Esophagus mucosa (tissue), 1 donor: ENCODE measurements at places on chromosomes 5 and 9.

DNA sequence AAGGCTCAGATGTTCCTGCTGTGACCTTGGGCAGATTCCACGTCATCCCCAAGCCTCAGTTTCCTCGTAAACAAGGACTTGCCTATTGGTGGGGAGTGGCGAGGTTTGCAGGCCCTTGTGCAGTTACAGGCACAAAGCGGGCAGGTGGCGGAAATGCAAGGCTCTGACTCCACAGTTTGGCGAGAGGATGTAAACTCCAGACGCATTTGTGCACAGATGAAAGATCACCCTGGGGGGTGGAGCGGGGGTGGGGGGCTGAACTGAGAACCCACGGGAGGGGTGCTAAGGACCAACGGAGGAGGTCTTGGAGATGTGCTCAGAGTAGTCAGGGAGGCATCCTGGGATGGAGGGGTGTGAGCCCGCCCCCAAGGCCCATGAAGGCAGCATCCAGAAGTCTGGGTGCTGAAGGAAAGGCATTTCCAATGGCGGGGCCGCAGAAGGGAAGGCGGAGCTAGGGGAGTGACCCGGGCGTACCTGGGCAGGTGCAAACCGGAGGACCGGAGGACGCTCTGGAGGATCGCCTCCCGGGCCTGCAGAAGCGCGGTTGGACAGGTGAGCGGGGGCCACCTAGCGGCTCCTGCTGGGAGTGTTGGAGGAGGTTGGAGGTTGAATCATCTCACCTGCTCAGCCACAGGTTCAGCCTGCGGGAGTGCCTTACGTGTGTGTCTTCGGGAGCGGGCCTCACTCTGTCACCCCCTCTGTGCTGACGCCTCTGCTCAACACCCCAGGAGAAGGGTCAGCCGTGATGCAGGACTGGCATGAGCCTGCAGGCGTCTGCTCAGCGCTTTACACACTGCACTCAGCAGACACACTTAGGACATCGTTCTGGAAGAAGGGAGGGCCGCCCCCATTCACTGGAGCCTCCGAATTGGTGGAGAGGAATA is 1.9 kb upstream of the FIBCD1 start:
- peak; percentile 92 for ATAC-seq

DNA sequence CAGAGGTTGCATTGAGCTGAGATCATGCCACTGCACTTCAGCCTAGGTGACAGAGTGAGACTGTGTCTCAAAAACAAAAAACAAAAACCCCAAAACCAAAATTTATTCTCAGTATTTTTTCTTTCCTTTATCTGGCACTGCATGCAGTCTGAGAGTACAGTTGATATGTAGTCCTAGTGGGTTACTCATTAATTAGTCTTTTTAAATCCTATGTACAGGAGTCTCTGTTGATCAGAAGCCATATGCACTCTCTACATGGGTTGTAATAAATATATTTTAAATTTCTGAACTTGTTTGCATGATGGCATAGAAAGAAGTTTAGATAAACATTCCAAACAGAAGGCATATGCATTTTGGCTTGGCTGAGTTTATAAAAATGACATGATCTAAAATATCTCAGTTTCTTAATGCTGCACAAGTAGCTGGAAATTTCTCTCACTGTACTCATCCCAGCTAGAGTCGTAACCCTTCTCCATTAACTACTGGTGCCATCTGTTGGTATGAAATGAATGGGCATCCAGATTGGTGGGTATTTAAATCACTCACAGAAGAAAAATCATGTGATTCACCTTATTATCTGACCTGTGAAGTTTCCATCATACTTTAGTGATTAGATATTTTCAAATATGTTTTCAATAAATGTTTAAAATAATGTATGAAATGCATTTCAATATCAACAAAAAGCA is 284.8 kb downstream of the CTNND2 start:
- ATAC-seq, result no peak

GRCh38 chr5:180179442-180180420 is 29.3 kb downstream of the RASGEF1C start:
- no peak for ATAC-seq

DNA sequence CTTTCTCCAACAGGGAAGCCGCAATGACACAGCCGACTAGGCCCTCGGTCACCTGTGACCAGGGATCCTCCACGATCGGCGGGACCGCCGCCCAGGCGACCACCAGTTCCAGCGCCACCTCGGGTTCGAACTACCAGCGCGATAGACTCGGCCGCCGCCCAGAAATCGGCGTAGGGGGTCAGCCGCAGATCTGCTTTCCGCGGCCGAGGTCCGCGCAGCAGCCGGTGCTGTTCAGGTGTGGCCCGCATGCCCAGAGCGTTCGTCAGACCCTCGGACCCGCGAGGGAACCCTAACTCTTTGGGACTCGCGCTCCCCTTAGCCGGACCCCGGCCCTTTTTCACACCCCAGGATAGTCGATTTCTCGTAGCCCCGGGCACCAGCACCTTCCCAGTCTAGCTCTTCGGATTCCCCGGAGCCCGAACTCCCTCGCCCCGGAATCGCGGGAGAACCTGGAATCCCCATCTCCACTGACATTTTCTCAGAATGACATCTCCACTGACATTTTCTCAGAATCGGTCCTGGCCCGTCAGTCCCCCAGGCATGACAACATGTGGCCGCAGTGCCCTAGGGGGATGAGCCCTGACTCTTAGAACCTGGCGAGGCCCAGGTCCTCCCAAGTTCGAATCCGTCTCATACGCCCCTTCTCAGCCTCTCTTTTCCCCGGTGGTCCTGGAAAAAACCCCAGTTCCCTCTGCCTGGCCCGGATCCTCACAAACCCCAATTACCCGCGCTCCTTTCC is 428 bp downstream of the C5orf52 start:
- ATAC-seq, result no peak

DNA sequence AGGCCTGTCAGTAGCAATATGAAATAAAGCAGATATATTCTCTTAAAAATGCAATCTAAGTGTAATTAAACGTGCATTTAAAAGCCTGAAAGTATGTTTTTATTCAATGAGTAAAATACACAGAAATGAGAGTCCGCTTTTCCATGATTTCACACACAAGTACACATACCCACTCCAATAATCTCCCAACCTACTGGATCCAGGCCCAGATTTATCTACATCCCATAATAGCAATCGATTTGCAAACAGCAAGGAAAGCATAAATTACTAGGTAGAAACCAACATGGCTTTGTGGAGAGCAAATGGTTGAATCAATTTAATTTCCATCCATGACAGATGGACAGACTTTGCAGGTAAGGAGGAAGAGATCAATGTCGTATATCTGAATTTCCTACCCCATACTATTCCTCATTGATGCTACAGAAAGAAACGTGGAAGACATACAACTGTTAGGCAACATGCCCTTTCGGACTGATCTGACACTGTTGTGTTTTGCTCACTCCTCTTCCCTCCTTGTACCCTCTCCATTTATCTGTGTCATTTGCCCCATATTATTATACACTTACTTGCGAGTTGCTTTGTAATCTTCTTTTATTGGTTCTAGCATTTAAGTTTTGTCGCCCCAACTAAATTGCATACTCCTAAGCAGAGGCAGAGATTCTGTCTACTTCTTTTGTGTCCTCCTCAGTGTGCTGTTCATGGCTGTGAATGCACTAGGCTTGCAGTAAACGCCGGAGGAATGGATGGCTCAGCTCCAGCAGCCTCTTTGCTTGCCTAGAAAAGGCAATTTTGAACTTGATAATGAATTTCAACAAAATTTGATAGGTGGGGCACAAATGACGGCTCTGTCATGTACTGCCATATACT is 133.6 kb downstream of the NFIB start:
- ATAC-seq, result peak; percentile 17

- no peak for ATAC-seq
Observed at GRCh38 chr9:130986356-130986965, 22.5 kb upstream of the LAMC3 start.

- ATAC-seq, result no peak
Observed at GRCh38 chr5:33530183-33531036, 89.6 kb downstream of the TARS1 start.

DNA sequence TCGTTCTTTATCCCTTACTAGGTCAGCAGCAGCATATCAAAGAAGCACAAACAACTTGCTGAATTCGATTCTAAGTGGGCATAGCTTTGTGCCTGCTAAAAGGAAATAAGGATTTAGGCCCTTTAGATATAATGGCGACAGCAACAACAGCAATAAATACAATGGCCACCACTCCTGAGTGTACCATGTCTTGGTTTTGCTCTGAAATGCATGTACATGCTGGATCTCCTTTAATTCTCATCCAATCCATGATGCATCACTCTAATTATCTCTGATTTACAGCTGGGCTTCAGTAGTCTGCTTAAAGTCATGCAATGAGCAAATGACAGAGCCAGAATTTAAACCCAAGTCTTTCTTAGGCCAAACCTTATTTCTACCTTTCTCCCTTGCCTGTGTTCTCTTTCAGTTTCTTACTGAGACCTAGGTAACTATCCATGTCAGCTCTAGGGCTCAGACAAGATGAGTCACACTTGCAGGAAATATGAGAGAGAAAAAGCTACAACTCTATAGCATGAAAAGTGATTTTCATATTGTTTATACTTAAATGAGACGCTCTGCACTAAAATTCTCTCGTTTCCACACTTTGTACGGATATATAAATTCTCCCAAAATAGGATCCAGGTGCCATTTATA is 111.8 kb downstream of the HMHB1 start:
- ATAC-seq, result peak; percentile 76

- ATAC-seq, result no peak
Observed at GRCh38 chr5:132873119-132873929, at the start of gene LEAP2. Gene LEAP2 (plus strand): TSS chr5:132873668. CDS start chr5:132873695, 27 bp downstream.

GRCh38 chr5:142545650-142546322 is 140.1 kb downstream of the FGF1 start:
- no peak for ATAC-seq

- ATAC-seq, result peak; percentile 21
Observed at GRCh38 chr5:139690064-139690802, 42.1 kb downstream of the CXXC5 start.

GRCh38 chr9:90394871-90395270 is 247.8 kb downstream of the DIRAS2 start:
- no peak for ATAC-seq

GRCh38 chr5:169997798-169998197 is 17.5 kb upstream of the INSYN2B start:
- no peak for ATAC-seq

DNA sequence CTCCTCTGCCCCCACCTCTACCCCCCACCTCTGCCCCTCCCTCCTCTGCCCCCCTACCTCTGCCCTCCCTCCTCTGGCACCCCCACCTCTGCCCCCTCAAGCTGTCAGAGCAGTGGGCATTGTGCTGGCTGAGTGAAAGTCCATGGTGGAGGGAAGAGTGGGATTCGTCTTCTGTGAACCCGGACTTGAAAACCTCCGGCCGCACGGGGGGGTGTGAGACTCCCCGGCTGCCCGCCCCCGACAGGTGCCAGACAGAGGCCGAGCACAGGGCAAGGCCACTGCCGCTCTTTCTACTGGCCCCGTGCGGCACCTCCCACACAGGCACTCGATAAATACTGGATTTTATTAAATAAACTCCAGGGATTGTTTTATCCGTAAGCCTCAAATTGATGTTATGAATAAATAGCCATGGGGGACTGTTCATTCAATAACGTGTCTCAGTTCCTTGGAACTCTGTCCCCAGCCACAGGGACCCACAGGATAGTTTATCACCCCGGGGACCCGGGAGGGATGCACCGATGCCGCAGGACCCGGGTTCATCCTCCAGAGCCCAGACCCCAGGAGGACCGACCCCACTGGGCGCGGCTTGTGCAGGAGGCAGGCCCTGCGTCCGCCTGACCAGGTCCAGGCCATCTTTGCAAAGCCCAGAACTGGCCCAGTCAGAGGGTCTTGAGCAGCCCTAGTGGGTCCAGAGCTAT is 2.6 kb upstream of the QRFP start:
- no peak for ATAC-seq

GRCh38 chr5:41788941-41789368 is 81.3 kb downstream of the OXCT1 start:
- no peak for ATAC-seq

GRCh38 chr9:134333874-134334581 is 7.8 kb downstream of the RXRA start:
- no peak for ATAC-seq

- ATAC-seq, result no peak
Observed at GRCh38 chr5:168818558-168818957, 239.4 kb upstream of the PANK3 start.

DNA sequence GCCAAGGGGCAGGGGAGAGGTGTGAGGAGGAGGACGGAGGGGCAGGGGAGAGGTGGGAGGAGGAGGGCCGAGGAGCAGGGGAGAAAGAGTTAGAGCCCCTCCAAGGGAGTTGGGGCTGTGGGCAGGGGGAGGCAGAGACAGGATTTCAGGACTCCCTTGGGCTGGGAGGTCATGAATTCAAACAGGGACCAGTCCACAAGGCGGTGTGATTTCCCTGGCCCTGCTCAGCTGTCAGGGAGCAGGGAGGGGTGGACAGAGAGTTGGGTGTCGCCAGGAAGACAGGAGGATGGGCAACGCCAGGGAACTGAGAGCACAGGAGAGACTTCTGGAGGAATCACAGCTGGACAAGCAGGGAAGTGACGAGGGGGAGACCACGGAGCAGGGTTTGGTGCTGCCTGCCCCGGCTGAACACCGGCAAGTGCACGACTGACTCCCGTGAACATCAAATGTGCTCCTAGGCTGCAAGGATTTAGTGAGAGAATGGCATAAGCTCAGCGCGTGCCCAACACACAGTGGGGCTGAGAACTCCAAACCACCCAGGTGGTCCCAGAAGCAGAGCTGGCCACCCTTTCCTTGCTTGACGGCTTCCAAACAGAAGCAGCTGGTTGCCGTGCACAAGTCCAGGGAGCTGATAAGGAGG is 17.8 kb upstream of the OLFM1 start:
- no peak for ATAC-seq

GRCh38 chr5:177985430-177986040 is 10.5 kb downstream of the PROP1 start:
- no peak for ATAC-seq

- ATAC-seq, result no peak
Observed at GRCh38 chr9:95937131-95937530, 61.6 kb downstream of the ERCC6L2 start.

DNA sequence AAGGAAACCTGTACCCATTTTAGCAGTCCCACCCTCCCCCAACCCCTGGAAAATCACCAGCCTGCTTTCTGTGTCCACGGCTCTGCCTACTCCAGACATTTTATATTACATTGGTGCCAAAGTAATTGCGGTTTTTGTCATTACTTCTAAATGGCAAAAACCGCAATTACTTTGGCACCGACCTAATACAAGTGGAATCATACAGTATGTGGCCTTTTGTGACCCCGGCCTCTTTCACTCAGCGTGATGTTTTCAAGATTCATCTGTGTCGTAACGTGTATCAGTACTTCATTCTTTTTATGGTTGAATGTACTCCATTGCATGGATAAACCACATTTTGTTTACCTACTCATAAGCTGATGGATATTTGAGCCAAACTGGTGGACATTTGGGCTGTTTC is 9.7 kb upstream of the ORM1 start:
- ATAC-seq, result no peak
